ENCODE measurements at places on chromosomes 3 and 15.

- no peak for DNase-seq
Measured at GRCh38 chr3:100709842-100710260, 557 bp downstream of the TFG start.

- DNase-seq, result no peak
Measured at GRCh38 chr3:120503727-120504616, 53.2 kb upstream of the FSTL1 start.

DNA sequence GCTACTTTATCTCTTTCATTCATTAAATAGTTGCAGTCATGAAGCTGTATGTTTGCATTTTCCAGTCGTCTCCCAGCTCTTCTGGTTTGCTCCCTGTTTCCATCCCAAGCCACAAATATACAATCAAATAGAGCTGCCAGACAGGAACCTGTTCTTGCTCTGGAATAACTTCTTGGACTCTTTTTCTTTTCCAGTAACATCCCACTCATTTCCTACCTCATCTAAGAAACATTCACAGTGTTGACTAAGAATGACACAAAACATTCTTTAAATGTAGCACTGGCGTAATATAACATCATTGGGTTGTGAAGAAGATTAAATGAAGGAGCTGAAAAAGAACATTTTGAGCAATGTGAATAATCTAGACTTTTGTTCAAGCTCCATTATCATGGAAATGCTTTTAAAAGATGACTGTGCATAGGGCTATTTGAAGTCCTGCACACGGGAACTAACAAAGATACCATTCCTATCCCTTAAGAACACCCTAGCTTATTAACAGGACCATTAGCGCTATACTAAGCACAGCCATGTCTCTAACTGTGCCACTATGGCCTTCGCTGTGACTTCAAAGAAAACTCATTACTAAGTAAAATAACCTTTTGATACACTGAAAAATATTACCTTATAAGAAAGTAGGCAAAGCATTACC, 574.0 kb downstream of the NAALADL2 start:
- no peak for DNase-seq

- DNase-seq, result no peak
Measured at GRCh38 chr3:129415830-129416229, 12.6 kb downstream of the EFCAB12 start.

GRCh38 chr15:68335251-68335650, 57.7 kb downstream of the FEM1B start:
- no peak for DNase-seq

- DNase-seq, result no peak
Measured at GRCh38 chr15:70308735-70309434, 211.2 kb upstream of the TLE3 start.

DNA sequence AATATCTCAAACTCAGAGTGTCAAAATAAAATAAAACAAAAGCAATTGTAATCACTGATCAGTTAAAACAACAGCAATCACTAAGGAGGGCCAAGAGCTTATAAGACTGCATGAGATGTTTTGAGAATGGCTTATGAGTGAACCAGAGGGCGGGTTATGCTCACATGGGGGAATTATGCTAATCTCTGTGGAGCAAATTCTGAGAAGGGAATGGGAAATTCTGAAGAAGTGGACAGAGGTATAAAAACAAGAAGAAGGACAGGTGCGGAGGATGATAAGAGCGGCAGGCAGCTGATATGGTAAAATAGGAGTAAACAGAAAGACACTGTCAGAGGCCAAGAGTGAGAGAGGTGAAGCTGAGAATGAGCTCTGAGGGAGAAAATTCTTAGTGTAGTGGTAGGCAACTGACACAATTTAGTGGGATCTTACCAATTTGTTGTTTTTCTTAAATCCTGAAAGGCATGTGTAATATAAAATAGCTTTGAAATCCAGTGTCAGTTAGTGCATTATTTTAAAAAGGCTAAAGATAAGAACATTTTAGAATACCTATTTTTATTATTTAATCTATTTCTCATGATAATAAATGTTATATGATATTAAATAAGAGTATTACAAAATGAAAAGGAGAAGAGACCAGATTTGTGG, 133.8 kb downstream of the SPATA16 start:
- DNase-seq, result no peak

GRCh38 chr3:129058441-129059200, 2.0 kb upstream of the GP9 start:
- no peak for DNase-seq

GRCh38 chr3:129399895-129400357, 28.5 kb downstream of the EFCAB12 start:
- no peak for DNase-seq

DNA sequence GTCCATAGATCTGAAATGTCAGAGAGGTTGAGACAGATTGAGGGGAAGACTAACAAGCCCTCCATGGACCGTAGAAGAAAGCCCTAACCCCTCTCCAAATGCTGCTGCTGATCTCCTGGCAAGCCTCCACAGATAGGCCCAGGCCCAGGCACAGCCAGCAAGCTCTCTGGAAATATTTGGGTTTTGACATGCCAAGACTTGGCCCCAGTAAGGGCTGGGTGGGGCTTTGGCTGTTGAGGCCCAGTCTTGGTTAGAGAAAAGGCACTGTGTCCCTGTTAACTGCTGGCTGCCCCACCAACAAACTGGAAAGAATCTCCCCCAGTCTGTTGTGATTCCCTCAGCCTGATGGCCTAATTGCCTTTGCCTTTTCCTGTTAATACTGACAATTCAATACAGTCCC, 208.8 kb upstream of the CTDSPL start:
- no peak for DNase-seq
